Stimulated activated CD8-positive, alpha-beta memory T cell treated with anti-CD3 and anti-CD28 coated beads, Interleukin-12 subunit alpha, Interleukin-12 subunit beta, amount 100 ng/mL, for 4 hours (primary cell): ENCODE measurements at places on chromosomes 12 and 14.

GRCh38 chr12:102685172-102685571 is 204.8 kb upstream of the IGF1 start:
- DNase-seq: no peak

GRCh38 chr12:32922546-32923297 is 26.1 kb upstream of the PKP2 start:
- no peak for DNase-seq

DNA sequence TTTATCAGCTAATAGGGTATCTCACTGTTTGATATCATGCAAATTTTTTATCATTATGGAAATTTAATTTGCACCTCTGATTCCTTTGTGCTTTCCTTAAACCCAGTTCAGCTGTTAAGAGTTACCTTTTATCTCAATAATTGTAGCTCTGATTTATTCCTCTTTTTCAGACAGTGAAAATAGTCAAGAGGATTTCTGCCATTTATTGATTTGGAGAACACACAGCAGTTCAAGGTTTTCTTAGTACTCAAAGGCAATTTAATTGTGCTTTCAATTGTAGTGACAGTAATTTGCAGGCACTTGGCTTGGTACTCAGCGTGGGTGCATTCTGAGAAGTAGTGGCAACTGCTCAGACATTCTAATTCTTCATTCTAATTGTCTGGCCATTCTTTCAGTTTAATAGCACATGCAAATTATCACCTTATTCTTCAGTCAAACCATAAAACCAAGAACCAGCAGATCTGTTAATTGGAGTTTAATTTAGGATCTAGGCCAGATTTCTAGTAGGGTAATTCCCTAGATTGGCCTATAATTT is 709.3 kb downstream of the RPS29 start:
- DNase-seq: no peak

GRCh38 chr12:18658179-18658578 is 79.6 kb downstream of the PLCZ1 start:
- no peak for DNase-seq

- no peak for DNase-seq
Measured at GRCh38 chr12:25728056-25728595, 175.0 kb upstream of the LMNTD1 start.
